Mesothelial cell of epicardium (in vitro differentiated cells): ENCODE measurements at places on chromosomes 12 and 14.

DNA sequence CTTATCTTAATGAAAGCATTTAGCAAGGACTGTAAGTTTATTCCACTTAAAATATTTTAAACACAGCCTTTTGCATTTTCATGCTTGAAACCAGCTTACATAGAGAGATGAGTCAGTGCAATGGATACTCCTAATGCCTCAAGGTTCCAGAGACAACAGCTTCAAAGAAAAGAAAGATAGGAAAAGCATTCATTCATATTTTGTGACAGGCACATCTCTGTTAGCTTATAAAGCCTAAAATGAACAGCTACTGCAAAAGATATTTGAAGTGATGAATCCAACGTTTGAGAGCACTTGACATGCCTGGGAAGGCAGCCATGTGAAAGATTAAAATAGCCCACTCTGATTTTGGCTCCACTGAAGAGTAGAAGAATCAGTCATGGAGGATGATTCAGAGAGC, 814.5 kb downstream of the RPS29 start:
- no peak for DNase-seq

DNA sequence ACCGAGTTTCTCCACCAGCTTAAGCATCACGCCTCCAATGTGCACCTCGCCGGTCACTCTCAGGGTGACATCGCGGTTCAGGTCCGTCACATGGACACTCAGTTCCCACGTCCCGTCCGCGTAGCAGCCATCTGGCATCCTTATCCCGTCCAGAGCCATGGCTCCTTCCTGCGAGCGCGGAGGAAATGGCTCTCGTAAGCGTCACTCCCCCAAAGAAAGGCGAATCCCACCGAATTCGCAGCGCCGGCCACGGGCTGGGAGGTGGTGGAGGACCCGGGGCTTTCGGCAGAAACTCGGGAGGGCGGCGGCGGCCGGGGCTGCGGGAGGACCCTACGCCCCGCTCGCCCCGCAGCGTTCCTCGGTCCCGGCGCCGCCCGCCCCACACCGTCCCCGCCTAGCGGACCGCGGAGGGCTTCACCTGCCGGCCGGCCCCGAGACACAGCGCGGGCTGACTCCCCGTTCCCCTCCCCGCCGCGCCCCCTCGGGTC, 396 bp downstream of the FERMT2 start:
- peak; percentile 46 for DNase-seq

DNA sequence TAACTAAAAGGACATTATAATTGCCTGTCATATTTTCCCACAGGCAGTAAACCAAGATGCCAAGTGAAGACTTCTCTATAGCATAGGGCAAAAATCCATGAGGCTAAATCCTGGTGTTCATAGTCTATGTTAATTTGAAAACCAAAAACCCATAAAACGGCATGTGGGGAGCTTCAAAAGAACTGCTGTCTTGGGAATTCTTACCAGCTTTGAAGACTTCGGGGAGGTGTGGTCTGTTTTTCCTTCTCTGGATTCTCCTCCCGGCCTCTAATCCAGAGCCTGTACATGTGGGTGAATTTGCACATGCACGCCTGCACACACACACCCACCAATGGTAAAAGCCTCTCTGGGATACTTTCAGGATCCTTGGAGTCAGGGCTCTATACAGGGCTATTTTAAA, 61.9 kb upstream of the IFNG-AS1 start:
- DNase-seq = no peak

GRCh38 chr12:124542021-124542949, 25.1 kb downstream of the NCOR2 start:
- no peak for DNase-seq

- DNase-seq = peak; percentile 57
Observed at GRCh38 chr12:130838284-130838950, 633 bp downstream of the STX2 start.

GRCh38 chr12:50505675-50506530, 1.1 kb downstream of the DIP2B start:
- DNase-seq = no peak

- DNase-seq = no peak
Observed at GRCh38 chr14:87049950-87050349, 943.0 kb downstream of the GALC start.

DNA sequence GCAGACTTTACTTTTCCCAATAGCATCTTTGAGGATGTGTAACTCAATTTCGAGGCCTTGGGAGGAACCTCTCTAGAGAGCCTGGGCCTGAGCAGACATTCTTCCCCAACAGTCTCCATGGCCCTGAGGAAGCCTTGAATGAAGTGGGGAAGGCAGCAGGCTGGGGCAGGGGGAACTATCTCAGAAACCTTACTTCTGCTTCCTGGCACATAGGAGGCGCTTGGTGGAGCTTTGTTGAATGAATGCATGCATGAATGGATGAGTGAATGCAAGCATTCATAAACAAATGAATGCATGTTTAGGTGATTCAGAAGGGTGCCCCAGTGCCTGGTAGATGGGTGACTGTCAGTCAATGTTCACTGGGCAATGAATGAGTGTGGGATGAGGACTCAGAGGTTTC, 58.3 kb downstream of the GALNT16 start:
- DNase-seq = no peak

DNA sequence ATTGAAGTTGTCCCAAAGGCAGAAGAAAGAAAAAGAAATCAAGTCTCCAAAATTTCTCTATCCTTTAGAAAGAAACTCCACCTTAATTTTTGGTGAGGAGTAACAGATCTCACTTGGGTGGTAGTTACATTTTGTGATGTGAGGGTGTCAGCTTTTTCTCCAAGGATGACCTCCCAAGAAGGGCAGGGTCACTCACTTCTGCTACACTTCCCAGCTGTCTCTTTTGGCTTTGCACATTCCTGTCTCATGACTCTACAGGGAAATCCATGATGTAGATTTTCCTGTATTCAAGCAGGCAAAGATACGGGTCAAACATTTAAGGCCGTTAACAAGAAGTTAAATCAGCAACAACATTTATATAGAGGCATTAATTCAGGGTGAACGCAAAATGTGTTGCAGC, 1016.4 kb downstream of the NRXN3 start:
- no peak for DNase-seq

DNA sequence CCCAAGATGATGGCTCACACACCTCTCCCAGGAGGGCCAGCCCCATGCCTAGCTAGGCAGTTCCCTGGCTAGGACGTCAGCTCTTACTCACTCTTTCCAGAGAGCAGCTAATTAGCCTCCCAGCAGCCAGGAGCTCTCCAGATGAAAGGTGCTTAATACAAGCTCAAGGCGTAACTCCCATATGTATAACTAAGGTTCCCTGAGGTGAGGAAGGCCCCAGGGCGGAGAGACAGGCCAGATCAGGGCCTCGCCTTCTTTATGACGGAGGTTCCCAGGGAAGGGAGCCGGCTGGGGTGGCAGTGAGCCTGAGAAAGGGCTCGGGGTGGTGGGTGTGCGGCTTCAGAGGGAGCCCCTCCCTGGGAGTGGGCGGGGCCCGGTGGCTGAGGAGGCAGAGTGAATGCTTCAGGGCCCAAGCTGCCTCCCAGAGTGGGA, 26.4 kb upstream of the ZFP36L1 start:
- no peak for DNase-seq

DNA sequence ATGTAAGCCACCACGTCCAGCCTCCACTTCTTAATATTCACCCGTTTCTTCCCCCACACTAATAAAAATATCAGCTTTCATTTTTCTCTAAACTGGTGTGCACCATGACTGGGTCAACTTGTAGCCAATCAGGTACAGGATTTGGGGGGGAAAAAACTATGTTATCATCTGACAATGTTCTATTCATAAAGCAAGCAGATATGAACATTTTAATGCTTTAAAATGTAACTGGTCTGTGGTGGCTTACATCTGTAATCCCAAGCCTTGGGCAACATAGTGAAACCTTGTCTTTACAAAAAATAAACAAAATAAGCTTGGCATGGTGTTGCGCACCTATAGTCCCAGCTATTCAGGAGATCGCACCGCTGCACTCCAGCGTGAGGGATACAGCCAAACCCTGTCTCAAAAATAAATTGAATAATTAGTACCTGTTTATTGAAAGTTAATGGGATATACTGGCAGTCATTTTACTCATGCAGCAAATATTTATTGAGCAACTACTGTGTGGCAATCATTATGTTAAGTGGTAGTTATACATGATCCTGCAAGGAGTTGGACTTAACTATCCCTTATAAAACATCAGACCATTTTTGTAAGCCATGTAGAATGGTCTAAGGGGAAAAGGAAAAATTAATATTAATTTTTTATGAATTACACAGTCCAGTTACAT, 15.3 kb upstream of the ITPR2 start:
- DNase-seq = no peak

DNA sequence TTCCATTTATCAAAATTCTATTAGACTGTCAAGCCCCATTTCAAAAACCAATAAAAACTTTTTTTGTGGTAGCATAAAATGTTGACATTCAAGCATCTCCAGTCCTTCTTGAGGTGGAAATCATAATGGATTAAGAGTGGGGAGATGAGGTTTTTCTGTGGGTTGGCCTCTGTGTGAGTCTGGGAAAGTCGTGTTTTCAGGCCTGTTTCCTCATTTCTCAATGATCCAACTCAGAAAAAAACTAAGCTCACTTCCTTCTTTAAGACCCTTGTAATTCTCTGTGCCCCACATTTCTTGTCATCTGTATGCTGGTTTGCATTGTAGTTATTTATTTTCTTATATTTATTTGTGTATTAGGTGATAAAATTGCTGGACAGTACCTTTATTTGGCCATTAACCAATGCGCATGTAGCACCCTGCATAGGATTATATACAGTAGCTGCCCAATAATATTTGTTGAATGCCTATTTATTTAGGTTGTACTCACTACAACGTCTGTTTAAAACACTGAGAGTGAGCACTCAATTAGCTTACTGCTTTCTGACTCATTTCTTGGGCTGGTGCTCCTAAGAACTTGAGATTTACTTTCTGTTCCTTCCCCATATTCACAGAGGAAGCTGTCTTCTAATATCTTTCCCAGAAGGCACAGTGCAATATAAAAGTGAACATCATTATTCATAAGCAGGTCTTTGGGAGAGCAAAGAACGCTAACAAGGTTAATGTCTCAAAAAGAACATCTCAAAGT, 121.9 kb downstream of the DNAI7 start:
- no peak for DNase-seq

DNA sequence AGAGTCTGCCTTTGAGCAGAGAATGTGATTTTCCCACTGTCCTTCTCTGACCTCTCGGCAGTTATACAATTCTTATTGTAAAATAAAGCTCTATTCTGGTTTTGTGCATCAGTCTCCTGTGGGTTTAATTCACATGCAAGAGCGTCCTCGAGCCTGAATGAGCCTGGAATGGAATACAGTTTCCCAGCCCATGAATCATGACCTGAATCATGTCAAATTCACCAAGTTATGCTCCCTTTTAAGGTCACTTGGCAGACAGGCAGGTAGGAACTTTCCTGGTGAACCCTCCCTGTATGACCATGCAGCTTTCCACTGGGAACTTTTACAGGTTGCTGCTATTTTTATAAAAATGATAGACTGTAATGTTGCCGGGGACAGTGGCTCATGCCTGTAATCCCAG, 41.7 kb downstream of the BICD1 start:
- no peak for DNase-seq

GRCh38 chr14:54695196-54695595, 128.3 kb downstream of the SAMD4A start:
- DNase-seq = no peak

DNA sequence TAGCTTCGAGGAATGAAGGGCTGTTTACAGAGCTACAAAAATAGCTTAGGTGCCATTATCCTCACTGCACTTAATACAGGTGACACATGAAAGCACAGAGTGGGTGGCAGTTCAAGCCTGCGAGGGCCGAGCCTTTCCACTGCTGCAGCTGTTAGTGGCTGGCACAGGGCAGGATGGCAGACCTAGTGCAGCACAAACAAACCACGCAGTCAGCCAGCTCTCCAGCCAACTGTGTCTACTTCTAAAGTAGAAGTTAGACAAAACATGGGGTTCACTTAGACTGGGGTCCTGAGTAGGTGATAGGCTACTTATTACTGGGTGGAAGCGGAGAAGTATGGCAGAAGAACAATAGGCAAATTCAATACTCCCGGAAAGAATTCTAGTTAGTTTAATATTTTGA, 95.4 kb downstream of the DUSP16 start:
- DNase-seq = no peak

- no peak for DNase-seq
Observed at GRCh38 chr14:43671716-43672485, 835.2 kb downstream of the FSCB start.

DNA sequence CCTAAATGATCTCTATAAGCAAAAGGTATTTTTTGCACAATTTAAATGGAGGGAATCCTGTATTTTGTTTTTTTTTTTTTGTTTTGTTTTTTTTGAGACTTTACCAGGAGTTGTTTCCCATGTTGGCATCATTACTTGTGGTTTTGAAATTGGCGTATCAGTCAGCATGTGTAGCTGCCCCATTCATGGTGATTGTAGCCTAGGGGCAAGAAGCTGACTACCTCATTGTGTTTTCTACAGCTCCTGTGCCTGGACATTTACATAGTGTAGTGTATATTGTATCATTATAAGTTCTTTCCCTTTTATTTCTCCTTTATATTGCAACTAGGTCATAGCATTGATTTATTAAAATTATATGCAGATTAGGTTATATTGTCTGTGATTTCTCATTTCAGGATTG, 24.5 kb downstream of the SAMD4A start:
- DNase-seq = no peak

GRCh38 chr14:92930737-92931602, 8.0 kb downstream of the CHGA start:
- no peak for DNase-seq

DNA sequence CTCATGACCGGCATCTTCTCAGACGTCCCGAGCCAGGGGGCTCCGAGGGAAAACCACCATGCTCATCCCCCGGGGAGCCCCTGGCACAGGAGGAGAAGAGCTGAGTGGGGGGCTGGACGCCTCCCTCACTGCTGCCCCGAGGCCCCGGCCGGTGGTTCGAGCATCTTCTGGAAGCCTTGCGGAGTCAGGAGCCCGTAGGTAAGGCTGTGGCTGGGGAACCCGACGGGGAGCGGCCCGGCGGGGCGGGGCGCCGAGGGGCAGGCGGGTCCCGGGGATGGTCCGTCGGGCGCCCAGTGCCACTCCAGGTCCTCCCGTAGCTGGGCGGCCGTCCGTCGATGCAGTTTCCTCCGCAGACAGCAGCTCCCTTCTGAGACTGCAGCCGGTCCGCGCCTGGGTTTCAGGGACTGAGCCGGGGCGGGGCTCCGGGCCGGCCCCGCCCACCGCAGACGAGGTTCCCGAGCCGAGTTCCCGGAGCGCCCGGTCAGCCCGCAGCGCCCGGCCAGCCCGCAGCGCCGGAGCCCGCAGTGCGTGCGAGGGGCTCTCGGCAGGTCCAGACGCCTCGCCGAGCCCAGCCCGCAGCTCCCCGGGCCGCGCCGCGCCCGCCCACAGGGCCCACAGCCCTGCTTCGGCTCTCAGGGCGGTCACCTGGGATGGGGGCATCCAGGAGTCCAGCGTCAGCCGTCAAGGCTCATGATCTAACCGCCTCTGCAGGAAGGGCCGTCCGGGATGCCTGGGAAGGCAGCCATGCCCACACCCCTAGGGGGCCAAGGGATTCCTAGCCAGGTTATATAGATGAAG, at the start of gene PGF:
Gene PGF, minus strand, starts transcription at position 369 of the 798 bp plus-strand sequence. Its CDS starts 355 bp downstream, at position 14.
- DNase-seq = no peak

- peak; percentile 84 for DNase-seq
Observed at GRCh38 chr12:69359531-69360347, at the start of gene YEATS4. TSS of gene YEATS4 (plus strand) at chr12:69359743. CDS start at chr12:69359973, 230 bp downstream.
